ENCODE measurements at places on chromosomes 3 and 15.
A peak's percentile ranks its signal among the peaks of the same experiment; 100 is the strongest.

- no peak for DNase-seq
These were observed 82.8 kb upstream of the HES1 start for GRCh38 chr3:194053136-194053535.

DNA sequence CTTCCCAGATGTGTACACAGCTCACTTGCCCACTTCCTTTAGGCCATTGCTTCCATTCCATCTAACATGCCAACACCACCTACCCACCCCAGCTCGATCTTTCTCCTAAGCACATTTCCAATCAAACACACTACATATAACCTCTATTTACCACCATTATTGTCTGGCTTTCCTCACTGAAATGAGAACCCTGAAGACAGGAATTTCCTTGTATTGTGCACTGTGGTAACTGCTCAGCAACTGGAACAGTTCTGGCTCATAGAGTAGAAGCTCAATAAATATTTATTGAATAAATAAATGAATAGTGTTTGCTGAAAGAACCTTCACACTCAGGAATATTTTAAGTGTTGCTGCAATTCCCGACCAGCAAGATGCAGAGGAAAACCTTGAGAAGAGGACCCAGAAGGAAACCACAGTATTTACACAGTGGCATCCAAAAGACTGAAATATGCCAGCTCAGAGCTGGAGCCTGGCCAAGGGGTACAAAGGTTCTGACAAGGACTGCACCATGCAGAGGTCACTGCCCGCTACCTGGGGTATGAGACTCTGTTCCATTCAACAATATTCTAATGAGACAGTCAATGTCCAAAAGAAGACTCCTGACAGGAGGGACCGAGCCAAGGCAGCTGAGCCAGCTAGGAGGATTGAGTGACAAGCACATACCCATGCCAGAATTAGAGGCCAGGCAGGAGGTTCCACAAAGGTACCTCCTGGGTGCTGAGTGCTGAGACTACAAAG is 168.8 kb downstream of the NUP210 start:
- DNase-seq = no peak

DNA sequence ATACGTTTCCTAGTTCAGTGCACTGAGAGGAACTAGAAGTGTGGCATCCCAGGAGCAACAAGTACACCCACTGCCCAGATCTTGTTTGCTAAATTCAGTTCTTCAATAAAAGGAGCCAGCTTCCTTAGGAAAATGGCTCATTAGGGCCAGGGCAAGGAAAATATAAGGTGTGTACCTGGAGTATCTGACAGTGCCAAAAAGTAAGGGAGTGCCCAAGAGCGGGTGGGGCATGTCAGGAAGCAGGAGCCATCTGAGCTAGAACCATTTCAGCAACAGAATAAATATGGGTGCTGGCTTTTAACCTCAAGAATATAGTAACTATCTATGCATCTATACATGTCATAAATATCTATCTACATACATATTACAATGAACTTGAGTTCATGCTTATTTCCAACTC is 44.1 kb downstream of the SLC41A3 start:
- no peak for DNase-seq

GRCh38 chr15:82536409-82537350 is 3.6 kb downstream of the RPS17 start:
- no peak for DNase-seq

DNA sequence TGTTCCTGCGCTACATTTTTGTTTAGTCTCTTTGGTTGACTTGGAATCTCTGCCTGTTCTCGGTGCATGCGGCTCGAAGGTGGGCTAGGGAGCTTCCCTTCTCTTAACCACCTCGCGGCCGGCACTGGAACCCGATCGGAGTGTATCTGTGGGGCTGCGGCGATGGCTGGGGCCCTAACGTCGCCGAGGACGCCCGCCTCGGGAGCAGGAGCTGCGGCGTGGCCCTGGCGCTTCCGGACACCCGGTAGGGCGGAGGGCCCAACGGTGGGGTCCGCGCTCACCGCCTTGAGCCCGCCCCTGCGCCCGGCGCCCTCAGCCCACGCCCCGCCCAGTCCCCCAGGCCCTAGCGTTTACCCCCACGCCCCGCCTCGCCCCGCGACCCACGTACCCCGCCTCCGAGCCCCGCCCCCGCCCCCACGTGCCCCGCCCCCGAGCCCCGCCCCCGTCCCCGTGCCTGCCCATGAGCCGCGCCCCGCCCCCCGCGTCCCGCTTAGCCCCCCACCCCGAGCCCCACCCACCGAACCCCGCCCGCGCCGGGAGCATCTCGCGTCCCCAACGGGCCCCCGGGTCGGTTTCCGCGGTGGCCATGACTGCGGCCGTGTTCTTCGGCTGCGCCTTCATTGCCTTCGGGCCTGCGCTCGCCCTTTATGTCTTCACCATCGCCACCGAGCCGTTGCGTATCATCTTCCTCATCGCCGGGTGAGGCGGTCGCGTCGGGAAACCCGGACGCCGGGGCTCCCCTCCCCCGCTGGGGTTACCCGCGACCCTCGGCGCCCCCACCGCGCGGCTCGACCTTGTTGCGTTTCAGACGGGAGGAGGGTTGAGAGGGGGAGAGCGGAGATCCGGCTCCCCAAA is at the start of gene APH1B:
TSS of gene APH1B (plus strand) at position 568 of the 855 bp plus-strand sequence. CDS start at position 587, 19 bp downstream.
- DNase-seq = peak; percentile 88

- DNase-seq = no peak
These were observed 668 bp downstream of the MRAS start for GRCh38 chr3:138348754-138349739.

- DNase-seq = no peak
These were observed 2.8 kb downstream of the C2CD4A start for GRCh38 chr15:62069551-62069950.

GRCh38 chr15:84685304-84685703 is 27.3 kb upstream of the NMB start:
- no peak for DNase-seq
